Esophagus muscularis mucosa (tissue), 4 donors: ENCODE measurements at places on chromosomes 2 and 18. TPM values are rescaled to one million over a fixed set of nuclear protein-coding genes. Genes with fewer than 3 reads are reported as not detected.
A peak's percentile ranks its signal among the peaks of the same experiment; 100 is the strongest.

- DNase-seq: no peak
- no peak overlapping the region for H3K4me3 ChIP-seq
- peaks cover 36% of the 10 kb centered on the region for H3K27me3 ChIP-seq
- no peaks in the 10 kb centered on the region for H3K4me1 ChIP-seq
- no peak overlapping the region for H3K27ac ChIP-seq
Measured at GRCh38 chr2:130300258-130300969, 42.3 kb upstream of the IMP4 start.

DNA sequence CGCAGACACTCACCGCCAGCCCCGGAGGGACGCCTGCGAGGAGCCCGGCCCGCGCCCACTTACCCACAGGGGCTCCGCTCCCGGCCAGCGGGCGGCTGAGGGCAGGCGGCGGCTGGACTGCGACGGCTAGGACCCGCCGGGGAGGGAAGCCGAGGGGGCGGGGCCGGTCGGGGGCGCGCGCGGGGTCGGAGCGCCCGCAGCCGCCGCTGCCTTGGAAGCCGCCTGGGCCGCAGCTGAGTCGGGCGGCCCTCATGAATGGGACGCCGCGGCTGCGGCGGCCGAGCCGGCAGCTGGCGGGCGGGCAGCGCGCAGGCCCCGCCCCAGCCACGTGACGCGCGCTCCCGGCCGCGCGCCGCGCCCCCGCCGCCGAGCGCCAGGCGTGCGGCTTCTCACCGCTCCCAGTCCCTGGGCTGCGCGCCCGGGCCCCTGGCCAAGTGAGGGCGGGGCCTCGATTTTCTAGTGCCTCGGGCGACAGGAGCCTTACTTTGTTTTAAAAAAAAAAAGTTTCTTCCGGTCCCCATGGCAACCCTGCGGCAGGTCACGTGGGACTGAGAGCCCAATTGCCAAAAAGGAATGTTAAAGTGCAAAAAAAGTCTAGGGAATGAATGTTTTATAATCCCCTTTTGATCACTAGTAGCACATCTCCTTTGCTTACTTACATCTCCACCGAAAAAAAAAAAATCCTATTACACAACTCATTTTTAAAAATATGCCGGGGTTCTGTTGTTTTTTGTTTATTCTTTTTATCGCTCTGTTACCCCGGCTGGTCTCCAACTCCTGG, at the start of gene LPIN2:
Gene LPIN2, minus strand, starts transcription at position 121 of the 781 bp plus-strand sequence. CDS start 52,304 bp downstream, outside the sequence.
- peaks cover 73% of the 10 kb centered on the region for H3K4me1 ChIP-seq
- peak; percentile 99 for DNase-seq
- H3K36me3 ChIP-seq: no peaks in the 10 kb centered on the region
- H3K27ac ChIP-seq: peak within 1 kb of the TSS; percentile 98
- peak within 1 kb of the TSS; percentile 91 for H3K4me3 ChIP-seq
- no peaks in the 10 kb centered on the region for H3K27me3 ChIP-seq

GRCh38 chr18:45110577-45111501, 430.2 kb downstream of the SETBP1 start:
- no peaks in the 10 kb centered on the region for H3K36me3 ChIP-seq
- peaks cover 14% of the 10 kb centered on the region for H3K4me1 ChIP-seq

DNA sequence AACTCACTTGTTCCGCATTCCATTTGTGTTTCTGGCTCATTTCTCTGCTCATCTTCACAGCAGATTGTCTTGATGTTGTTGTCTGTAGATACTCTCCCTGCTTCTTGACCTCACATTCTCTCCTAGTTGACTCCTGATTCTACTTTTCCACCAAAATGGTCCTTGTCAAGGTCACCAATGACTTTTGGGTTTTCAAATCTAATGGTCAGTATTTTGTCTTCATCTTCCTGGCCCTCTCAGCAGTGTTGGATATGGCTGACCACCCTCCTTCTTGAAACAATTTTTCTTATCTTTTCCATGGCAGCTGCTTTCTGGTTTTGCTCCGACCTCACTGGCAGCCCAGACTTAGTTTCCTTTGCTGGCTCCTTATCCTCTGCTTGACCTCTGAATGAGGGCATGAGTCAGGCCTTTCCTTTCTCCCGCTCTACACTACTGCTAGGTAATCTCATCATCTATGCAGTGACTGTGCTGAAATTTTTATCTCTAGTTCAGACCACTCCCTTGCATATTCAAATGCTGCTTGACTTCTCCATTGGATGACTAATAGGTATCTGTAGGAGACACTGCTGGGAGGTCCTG, 386.6 kb upstream of the SPRED2 start:
- no peaks in the 10 kb centered on the region for H3K4me1 ChIP-seq
- H3K4me3 ChIP-seq: no peak overlapping the region
- no peaks in the 10 kb centered on the region for H3K27me3 ChIP-seq
- H3K36me3 ChIP-seq: no peaks in the 10 kb centered on the region
- DNase-seq: peak; percentile 29

Gene CDKL4
- 0.40 TPM for total RNA-seq
